ENCODE measurements at places on chromosomes 16 and 17.

- DNase-seq = no peak
These were observed 207.5 kb downstream of the PRKCA start for GRCh38 chr17:66509926-66510325.

DNA sequence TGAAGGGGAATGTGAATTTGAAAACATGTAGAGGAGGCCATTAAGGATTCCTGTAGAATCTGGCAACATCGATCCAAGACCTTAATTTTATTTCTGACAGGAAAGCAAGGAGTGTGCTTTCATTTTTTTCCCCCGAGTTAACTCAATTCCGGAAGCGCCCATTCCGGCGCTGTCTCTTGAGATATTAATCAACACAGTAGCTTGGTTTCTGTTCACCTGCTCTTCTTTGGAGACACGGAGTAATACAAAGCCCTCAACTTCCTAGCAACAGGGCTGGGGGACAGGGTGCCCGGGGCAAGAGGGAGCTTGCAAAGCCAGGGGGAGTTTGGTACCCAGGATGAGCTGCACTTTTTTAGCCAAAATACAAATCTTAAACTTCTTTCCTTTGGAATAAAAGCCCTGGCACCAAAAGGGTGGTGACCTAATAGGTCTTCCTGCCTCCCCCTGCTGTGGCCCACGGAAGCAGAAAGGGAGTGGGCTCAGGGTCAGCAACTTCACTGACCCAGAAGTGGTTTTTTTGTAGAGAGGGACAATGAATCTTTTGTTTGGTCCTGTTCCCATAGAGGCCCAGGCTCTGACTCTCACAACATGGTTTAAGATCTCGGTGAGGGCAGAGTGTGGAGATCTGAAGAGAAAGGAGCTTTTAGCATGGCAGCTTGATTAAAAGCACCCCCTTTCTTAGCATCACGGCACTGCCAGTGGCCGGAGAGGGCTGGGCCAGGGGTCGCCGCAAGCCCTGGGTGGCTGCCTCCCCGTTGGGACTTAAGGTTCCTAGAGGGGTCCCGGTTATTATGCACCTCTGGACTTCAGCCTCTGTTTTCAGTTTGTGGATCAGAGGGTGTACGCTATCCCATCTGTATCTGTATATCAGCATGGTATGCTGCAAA is 207.3 kb downstream of the CCDC182 start:
- no peak for DNase-seq

DNA sequence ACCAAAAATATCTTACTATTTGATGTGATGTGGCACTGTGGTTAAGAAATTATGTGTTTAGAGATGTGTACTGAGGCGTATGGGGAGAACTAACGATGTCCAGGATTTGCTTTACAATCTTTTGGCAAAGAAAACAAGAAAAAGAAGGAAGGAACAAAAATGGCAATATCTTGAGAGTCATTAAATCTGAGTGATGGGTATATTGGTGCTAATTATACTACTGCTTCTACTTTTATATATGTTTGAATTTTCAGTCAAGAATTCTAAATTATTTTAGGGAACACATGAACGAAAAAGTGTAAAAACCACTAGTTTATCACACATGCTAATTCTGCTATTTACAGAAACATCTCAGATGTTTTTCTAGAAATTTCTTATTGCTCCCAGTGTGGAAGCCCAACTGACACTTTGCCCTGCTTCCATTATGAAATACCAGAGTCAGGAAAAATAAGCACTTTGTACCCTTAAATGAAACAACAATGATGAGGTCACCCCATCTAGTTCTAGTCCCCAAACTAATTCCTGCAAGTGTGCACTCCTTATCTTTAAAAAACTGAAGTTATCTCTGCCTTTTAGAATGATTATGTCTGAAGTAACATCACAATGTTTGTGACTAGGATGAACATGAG is 18.8 kb downstream of the TAT start:
- DNase-seq = no peak

GRCh38 chr16:3510416-3510815 is 9.6 kb downstream of the CLUAP1 start:
- DNase-seq = no peak

GRCh38 chr16:68509381-68509780 is 29.7 kb upstream of the ZFP90 start:
- DNase-seq = no peak

All from NCI-H1930 (cell line).